ENCODE measurements at places on chromosomes 5 and 9.
A peak's percentile ranks its signal among the peaks of the same experiment; 100 is the strongest.

DNA sequence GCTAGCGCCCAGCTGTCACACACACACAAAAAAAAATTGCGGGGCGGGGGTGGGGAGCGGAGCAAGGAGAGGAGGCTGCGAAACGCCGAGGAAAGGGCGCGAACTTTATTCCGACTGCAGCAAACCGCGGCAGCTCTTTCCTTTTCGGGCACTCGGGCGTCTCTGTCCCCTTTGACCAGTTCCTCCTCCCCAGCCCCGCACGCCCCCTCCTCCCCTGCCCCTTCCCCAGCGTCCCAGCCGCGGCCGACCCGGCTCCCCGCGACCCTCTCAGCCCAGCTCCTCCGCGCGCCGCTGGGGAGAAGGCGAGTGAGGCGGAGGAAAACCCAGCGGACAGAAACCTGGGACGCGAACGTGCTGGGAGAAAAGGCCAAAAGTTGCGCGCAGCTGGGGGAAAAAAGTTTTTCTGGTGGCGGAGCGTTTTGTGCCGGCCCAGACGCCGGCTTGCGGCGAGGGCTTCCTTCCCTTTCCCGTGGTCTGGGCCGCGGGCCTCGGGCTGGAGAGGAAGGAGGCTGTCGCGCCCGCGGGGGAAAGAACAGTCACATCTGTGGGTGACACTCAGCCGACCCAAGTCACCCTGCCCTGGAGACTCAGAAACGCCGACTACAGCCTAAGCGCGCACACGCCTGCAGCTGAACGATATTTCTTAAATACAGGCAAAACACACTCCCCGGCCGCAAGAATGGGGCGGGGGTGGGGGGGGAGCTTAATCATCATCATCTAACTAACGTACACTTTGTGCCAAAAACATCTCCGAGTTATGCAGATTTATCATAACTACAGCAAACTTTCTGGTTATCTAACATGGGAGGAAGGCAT, 1.1 kb upstream of the BNC2 start:
- no peak for DNase-seq

DNA sequence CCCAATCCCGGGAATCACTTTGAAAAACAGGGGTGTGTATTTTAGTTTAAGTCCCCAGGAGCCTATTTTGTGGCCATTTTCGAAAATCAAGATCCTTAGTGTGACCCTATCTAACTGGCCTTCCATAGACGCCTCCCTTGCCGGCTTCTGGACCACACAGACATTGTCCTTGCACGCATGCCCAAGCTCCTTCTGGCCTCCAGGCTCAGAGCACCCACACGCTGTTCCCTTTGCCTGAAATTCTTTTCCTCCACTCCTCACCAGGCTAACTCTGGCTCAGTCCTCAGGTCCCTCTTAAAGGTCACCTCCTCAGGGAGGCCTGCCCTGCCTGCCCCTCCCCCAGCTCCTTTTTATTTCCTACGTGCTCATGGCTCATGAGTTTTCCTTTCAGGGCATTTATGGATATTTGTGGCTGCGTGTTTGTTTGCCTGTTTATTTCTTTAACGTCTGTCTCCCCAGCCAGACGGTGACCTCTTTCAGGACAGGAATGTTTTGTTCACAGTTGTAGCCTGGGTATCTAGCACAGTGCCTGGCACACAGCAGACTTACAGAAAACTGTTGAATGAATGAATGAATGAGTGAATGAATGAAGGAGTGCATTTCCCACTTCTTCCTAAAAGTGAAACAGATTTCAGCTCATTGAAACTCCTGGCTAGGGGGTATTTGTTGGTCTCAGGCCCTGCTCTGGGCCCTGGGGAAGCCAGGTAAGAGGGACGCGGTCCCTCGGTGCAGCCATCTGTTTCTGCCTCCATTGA, 79.1 kb upstream of the IER5L start:
- DNase-seq = no peak

GRCh38 chr5:76667495-76667894, 44.3 kb upstream of the F2RL2 start:
- no peak for DNase-seq

- no peak for DNase-seq
Measured at GRCh38 chr5:147515269-147515668, 5.4 kb upstream of the DPYSL3 start.

- peak; percentile 56 for DNase-seq
Measured at GRCh38 chr9:133782157-133783130, 44.3 kb upstream of the SARDH start.

DNA sequence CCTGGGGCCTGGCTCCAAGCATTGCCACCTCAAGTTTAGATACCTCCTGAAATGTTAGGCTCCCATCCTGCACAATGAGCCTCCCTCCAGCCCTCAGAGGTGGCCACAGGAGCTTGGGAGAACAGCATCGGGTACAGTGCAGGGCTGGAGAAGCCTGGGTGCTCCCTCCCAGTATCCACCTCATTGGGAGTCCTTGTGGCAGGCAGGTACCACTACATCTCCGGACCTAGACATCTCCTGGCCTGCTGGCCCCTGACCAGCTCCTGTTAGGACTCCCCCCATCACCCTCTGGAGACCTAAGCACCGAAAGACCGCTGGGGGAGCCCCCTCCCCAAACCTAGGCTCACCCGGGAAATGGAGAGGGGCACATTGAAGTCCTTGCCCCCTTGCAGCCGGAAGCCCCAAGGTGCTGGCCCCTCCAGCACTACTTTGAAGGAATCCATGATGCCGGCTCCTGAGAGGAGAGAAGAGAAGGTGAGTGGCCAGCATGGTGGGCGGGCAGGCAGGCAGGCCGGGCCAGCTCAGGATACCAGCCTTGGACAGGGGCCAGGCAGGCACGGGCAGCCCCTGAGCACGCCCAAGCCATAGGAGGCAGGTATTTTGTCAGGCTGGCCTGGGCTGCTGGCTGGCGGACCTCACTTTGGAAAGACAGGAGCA, 1.2 kb downstream of the PDLIM7 start:
- no peak for DNase-seq

GRCh38 chr5:55406292-55406691, 98.5 kb downstream of the MTREX start:
- no peak for DNase-seq
